ENCODE measurements at places on chromosomes 3 and 15. TPM values are rescaled to one million over a fixed set of nuclear protein-coding genes. Genes with fewer than 3 reads are reported as not detected.
A peak's percentile ranks its signal among the peaks of the same experiment; 100 is the strongest.

- no peaks in the 10 kb centered on the region for H3K4me1 ChIP-seq
- no peak for DNase-seq
Measured at GRCh38 chr15:58564981-58565380, 133.2 kb downstream of the LIPC start.

MITF gene
- 40.0 TPM for total RNA-seq

ANKDD1A gene
- 36.2 TPM for total RNA-seq

ZKSCAN7 gene
- 2.4 TPM for total RNA-seq

DNA sequence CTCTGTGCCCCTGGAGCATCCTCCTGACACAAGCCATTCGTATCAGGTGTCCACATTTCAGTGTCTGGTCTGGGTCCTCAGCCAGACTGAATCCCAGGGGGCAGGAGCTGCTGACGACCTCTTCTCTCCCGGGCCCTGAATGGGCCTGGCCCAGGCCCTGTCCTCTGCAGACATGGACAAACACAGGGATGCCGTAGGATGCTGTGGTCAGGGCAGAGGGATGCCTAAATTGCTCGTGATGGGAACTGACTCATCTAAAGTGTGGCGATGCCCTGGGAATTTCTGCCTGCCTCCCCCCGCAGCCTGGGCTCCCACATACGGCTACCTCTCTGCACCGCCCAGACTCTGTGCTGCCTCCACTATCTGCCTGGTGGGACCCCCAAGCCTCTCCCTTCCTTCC lies 58.5 kb upstream of the CTSH start:
- DNase-seq, result no peak
- H3K27me3 ChIP-seq, result no peaks in the 10 kb centered on the region
- no peaks in the 10 kb centered on the region for H3K36me3 ChIP-seq
- H3K27ac ChIP-seq, result no peak overlapping the region

ARGFX gene
- not detected for total RNA-seq

DNA sequence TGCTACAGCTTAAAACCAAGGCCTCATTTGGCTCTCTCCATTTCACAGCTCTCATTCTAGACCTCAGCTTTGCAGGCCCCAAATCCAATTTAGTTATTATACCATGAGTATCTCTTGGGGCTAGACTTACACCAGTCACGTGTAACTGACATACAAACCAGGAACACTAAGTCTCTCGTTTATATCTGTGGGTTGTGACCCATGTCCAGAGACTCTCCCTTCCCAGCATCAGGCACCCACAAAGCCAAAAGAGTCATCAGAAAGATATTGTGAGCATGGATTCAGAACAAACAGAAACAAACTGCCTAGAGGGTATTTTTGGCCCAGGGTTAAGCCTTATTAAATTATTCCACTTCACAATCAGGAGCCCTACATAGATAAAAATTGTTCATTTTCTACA lies 5.6 kb upstream of the CCDC13 start:
- H3K4me3 ChIP-seq, result no peak overlapping the region
- peak; percentile 58 for DNase-seq
- H3K4me1 ChIP-seq, result no peaks in the 10 kb centered on the region
- H3K36me3 ChIP-seq, result no peaks in the 10 kb centered on the region
- H3K27ac ChIP-seq, result no peak overlapping the region

DNA sequence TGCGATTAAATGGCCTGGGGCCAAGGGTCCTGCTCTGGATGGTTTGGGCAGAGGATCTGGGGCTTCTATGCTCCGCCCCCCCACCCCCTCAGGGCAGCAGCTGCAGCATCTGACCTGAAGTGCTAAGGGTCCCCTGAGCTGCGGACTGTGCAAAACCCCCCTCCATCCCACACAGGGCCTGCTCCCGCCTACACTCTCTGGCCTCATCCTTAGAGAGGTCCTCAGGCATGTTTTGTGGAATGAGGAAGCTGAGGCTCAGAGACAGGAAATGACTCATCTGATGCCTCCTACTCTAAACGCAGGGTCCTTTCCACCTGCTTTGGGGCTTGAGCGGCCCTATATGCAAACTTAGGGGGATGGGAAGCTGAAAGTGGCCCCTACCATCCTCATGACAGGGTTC lies 59.5 kb upstream of the CTSH start:
- H3K27ac ChIP-seq, result no peak overlapping the region
- H3K4me3 ChIP-seq, result no peak overlapping the region
- no peaks in the 10 kb centered on the region for H3K36me3 ChIP-seq
- DNase-seq, result no peak

GRCh38 chr3:156606729-156607128 lies 51.8 kb upstream of the SSR3 start:
- H3K4me1 ChIP-seq, result no peaks in the 10 kb centered on the region
- H3K36me3 ChIP-seq, result no peaks in the 10 kb centered on the region
- no peak overlapping the region for H3K4me3 ChIP-seq
- DNase-seq, result no peak

AP3B2 gene
- 6.9 TPM for total RNA-seq

DNA sequence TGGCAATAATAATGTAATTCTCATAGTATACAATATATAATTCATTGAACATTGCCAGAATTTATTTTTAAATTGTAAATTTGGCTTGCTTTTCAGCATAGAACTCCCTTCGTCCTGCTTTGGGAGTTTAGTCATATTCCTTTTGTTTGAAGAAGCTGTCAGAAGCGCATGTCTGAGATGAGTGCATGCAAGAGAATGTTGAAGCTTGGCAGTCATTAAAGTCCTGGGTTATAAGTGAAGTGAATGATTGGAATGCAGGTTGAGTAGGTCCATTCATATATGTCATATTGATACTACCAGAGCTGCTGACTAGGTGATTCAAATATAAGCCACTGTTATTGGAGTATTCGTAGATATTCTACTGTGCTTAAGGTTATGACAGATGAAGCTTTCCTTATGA lies 243.6 kb upstream of the MDFIC2 start:
- no peaks in the 10 kb centered on the region for H3K27me3 ChIP-seq
- no peak overlapping the region for H3K27ac ChIP-seq
- no peaks in the 10 kb centered on the region for H3K36me3 ChIP-seq
- no peaks in the 10 kb centered on the region for H3K4me1 ChIP-seq

DNA sequence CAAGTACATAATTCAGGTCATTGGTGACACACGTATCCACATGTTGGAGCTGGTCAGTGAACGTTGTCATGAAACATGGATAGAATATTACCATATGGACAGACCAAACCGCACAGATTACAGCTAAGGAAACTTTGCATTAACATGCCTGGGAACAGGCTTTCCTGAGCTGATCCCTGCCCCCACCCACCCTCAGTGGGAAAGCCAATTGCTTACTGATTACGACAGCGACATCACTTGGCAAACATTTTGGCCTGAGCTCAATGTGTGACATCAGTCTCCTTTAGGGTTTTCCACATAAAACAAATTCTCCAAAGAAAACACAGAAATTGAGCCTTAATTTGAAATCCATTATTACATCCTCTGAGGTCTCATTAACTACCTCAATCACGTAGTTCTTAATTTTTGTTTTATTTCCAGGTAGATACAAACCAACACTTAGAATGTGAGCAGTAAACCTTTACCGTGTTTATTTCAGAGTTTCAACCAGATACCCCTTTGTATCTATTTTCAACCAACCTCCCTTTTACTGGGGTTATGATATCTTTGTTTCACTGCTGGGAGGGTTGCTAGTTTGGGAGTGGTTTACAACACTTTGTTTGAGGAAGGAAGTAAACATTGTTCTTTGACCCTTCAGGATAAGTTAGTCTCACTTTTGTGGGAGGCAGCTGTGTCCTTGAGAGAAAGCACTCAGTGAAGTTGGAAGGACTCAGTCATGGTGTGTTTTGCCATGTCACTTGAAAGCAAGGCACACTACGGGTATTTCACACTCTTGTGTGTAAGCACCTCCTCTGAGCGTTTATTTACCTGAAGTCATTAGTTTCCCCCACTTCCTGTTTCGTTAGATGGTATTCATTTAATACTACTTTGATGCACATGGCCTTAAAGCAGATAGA lies 103.1 kb downstream of the CMSS1 start:
- peak; percentile 71 for DNase-seq
- no peaks in the 10 kb centered on the region for H3K4me1 ChIP-seq
- H3K27ac ChIP-seq, result peak overlapping the region; percentile 48
- no peak overlapping the region for H3K4me3 ChIP-seq
- H3K27me3 ChIP-seq, result no peaks in the 10 kb centered on the region

- H3K4me1 ChIP-seq, result no peaks in the 10 kb centered on the region
- H3K27ac ChIP-seq, result no peak overlapping the region
- no peak overlapping the region for H3K4me3 ChIP-seq
- no peaks in the 10 kb centered on the region for H3K36me3 ChIP-seq
- DNase-seq, result no peak
- no peaks in the 10 kb centered on the region for H3K27me3 ChIP-seq
Measured at GRCh38 chr15:91981821-91982800, 128.6 kb downstream of the SLCO3A1 start.

MST1 gene
- total RNA-seq, result 11.5 TPM

DNA sequence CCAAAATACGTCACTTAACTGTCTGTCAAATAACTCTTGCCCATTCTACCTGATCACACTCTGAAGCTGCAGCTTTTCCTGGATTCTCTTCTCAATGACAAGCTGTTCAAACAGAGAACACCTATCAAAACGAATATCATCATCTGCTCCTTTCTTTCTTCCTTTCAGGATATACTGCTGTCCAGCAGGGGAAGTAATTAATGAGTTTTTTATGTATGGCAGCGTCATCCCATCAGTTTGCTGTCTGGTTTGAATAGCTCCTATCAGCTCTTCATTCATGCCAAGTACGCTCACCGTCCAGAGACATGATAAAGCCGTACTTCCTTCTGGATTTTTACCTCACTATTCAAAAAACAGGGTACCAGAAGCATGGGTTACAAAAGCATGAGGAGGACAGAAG lies at the start of gene CHRM5:
CHRM5 (plus strand) TSS at position 274 of the 400 bp plus-strand sequence. CDS start 94,221 bp downstream, outside the sequence.
- DNase-seq, result no peak
- H3K4me1 ChIP-seq, result no peaks in the 10 kb centered on the region
- no peak within 1 kb of the TSS for H3K27ac ChIP-seq
- H3K4me3 ChIP-seq, result no peak within 1 kb of the TSS
- H3K27me3 ChIP-seq, result no peaks in the 10 kb centered on the region

- no peak for DNase-seq
- H3K27ac ChIP-seq, result peak overlapping the region; percentile 30
- no peaks in the 10 kb centered on the region for H3K27me3 ChIP-seq
- no peak overlapping the region for H3K4me3 ChIP-seq
- no peaks in the 10 kb centered on the region for H3K36me3 ChIP-seq
Measured at GRCh38 chr15:73956743-73957135, 30.5 kb downstream of the LOXL1 start.

DNA sequence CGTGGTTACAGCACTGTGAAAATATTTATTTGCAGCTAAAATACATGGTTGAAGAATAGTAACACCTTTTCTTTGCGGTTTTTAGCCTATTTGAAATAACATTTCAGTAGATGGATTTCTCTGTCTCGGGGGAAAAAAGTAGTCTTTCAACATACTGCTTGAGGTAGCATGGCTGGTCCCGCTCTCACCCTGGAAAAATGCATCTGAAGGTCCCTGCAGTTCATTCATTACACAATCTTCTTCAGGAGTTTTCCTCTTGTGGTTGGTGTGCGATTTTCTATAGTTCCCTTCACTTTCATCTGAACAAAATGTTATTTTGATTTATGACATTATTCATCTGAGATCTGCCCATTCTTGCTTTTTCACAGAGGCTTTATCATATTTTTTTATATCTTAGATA lies 75.9 kb downstream of the STRIT1 start:
- H3K4me1 ChIP-seq, result no peaks in the 10 kb centered on the region
- H3K27me3 ChIP-seq, result no peaks in the 10 kb centered on the region
- DNase-seq, result no peak
- no peak overlapping the region for H3K4me3 ChIP-seq
- no peaks in the 10 kb centered on the region for H3K36me3 ChIP-seq

Data from uterus (tissue), 4 donors.